H7 (cell line): ENCODE measurements at places on chromosomes 5 and 9. TPM values are rescaled to one million over a fixed set of nuclear protein-coding genes. Genes with fewer than 3 reads are reported as not detected.

The ARRDC3 gene
- total RNA-seq, result 21.3 and 23.7 TPM in 2 replicates

The DOCK2 gene
- total RNA-seq, result 2.6 and 3.3 TPM in 2 replicates

The PRDM12 gene
- 0.11 and 0.31 TPM in 2 replicates for total RNA-seq

The RANBP6 gene
- 13.4 and 16.6 TPM in 2 replicates for total RNA-seq

The EIF4E1B gene
- total RNA-seq, result 0.33 and 0.97 TPM in 2 replicates

The PARP8 gene
- total RNA-seq, result 12.1 and 19.9 TPM in 2 replicates
